ENCODE measurements at places on chromosomes 5 and 9.

DNA sequence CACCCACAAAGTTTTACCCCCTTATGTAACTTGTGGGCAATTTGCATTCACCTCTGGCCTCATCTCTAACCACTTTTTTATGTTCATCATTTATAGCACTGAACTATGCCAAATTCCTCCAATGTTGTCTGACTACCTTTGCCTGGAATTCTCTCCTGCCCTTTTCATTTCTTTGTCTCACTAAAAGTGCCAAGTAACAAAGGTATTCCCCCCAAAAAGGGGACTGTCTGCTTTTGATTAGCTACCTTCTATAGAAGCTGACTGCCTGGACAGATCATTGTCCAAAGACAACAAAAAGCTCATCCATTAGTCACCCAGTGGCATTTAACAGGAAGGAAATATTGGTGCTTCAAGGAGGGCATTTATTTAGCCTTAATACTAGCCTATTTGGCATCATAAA is 189.9 kb upstream of the VCAN start:
- DNase-seq, result peak; percentile 73

DNA sequence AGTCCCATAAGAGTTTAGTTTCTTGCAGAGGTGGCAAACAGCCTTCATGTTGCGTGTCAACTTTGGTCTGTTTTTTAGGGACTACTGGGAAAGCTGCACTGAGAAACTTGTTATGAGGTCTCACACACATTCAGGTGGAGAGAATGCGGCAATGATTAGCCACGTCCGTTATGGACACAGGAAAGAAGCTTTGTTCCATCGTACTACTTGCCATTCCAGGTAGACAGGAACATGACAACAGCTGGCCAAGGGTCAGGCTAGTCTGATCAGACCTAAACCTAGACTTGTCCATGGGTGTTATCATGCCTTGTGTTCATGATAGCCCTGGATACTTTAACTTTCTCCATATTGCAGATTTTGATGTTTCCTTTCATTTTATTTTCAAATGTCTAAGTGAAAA is 113.2 kb downstream of the ZNF608 start:
- DNase-seq, result no peak

GRCh38 chr9:30982301-30982700 is 1402.1 kb upstream of the ACO1 start:
- DNase-seq, result no peak

GRCh38 chr9:7770111-7770510 is 29.5 kb downstream of the DMAC1 start:
- DNase-seq, result no peak

GRCh38 chr5:169563369-169563768 is 20.2 kb upstream of the SPDL1 start:
- DNase-seq, result no peak

DNA sequence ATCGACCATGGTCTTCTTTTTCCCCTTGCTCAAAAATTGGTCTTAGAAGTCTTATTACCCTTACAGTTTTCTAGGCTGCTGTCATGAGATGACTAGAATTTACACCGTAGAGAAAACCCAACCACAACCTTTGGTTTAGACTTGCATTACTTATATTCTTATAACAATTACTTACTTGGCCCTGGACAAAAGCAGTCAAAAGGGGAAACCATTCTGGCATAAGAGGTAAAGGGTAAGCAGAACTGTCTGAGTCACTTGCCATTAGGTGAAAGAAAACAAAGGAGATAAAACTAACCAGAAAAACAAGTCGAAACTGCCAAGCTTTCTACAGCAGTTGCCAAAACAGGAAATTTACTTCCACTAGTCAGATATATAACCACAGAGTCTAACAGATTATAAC is 17.9 kb downstream of the TMEM245 start:
- DNase-seq, result peak; percentile 19

- DNase-seq, result no peak
These were observed 408.1 kb downstream of the FAM170A start for GRCh38 chr5:120037451-120037850.

GRCh38 chr9:17752021-17752420 is 173.2 kb downstream of the SH3GL2 start:
- no peak for DNase-seq

DNA sequence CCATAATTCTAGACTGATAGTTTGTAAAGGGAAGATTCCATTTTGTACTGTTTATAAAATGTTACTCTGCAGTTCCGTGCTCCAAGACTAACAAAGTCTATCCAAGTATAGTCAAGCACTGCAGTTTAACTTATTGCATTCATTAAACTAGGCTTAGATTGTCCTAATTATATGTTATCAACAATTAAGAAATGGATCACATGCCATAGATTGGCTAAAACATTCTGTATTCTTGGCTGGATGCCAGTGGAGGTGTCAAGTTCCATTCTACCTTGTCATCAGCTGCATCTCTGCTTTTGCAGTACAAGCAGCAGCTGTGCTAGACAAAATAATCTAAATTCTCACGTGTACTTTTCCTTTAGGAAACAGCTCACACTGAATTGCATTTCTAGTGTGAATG is 69.4 kb upstream of the MEF2C start:
- DNase-seq, result peak; percentile 9

GRCh38 chr5:143962201-143962600 is 150.2 kb downstream of the HMHB1 start:
- DNase-seq, result no peak

- DNase-seq, result no peak
These were observed 28.0 kb upstream of the TXN start for GRCh38 chr9:110284211-110284844.

DNA sequence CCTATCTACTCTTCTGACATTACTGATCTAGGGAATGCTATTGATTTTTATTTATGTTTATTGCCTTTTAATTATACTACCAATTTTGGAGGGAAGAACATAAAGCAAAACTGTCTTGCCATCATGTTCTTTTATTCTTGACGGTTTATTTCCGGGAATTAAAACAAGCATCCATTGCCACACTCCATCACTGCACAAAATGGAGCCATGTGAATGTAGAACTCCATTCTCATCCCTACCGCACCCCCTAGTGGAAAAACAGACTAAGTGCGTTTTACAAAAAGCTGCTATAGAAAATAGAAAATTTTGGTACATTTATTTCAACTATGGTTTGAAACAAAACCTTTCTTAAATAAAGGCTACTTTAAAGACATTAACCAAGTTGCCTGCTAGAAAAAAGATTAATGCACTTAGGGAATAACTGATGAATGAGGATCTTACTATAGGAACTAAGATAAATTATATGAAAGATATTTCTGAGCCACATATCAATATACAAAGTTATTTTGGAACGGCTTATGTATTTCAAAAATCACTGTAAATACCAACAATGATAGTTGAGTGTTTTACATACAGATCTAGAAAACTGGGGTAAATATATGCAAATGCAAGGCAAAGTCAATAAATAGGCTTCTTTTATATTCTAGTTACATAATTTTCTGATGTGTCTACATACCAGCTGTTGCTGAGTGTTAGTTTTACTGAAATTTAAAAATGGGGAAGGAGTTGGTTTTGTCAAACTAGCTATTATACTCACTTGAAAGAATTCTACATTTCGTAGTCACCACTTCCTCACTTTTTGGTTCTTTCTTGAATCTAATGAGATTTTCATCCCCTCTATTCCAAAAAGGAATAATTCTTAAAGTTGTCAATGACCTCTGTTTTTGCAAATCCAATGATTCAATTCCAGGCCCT is 26.5 kb downstream of the OXCT1 start:
- DNase-seq, result peak; percentile 65

DNA sequence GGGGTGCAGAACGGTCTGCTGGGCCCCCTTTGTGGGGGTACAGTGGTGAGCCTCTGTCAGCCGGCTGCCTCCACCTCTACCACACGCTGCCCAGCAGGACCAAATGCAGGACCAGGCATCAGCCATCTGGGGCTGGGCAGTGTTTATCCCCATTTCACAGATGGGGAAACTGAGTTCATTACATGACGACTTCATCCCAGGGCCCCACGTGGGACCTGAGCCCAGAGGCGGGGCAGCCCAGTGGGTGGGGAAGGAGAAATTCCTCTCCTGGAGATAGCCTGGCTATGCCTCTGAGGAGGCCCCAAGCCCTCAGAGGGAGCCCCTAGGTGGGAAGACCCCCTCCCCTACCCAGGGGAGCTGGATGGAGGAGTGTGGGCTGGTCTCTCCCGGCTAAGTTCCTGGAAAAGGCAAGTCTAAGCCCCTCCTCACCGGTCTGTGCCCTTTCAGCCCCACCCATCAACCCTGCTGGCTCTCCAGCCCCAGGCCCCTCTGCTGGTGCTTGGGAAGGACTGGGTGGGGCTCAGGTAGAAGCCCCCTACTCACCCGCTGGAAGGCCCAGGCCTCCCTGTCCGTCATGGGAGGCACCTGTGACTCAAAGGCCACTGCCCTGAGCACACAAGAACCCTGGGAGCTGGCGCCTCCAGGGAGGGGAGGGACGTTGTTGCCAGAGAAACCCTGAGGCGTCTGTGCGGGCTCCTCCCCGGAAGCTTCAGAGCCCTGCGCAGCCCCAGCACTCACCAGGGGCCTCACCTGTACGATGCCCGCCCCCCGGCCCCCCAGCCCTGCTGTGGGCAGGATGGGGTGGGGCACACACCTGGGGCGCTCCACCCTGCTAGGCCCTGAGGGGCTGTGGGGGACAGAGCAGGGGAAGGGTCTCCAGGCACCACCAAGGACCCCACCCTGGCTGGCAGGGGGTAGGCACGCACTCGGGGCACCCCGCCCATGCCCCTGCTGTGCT is 7.4 kb upstream of the CCDC187 start:
- DNase-seq, result no peak

GRCh38 chr5:39073767-39074016 is 507 bp downstream of the RICTOR start:
- no peak for DNase-seq

- peak; percentile 47 for DNase-seq
These were observed 90.3 kb upstream of the FBXL17 start for GRCh38 chr5:108472237-108472636.

- peak; percentile 69 for DNase-seq
These were observed 282.9 kb downstream of the SLF1 start for GRCh38 chr5:94901191-94901979.

GRCh38 chr9:86626802-86627201 is 272.6 kb upstream of the TUT7 start:
- no peak for DNase-seq

DNA sequence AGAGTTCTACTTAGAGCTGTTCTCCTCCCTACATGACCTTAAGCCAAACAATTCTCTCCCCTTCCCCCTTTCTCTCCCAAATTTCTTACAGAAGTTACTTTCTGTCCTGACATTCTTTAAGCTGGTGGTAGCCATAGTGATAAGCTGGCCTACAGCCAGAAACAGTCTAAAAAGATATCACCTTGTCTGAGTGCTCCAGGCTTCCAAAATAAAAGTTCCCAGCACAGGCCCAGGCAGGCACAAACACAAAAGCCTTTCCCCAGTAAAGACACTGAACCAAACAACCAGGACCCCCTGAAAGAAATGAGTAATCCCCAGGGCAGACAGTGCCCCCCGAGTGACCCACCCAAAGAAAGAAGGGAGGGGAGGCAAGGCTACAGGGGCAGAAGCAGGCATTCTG is 19.2 kb downstream of the SIL1 start:
- DNase-seq, result peak; percentile 25

DNA sequence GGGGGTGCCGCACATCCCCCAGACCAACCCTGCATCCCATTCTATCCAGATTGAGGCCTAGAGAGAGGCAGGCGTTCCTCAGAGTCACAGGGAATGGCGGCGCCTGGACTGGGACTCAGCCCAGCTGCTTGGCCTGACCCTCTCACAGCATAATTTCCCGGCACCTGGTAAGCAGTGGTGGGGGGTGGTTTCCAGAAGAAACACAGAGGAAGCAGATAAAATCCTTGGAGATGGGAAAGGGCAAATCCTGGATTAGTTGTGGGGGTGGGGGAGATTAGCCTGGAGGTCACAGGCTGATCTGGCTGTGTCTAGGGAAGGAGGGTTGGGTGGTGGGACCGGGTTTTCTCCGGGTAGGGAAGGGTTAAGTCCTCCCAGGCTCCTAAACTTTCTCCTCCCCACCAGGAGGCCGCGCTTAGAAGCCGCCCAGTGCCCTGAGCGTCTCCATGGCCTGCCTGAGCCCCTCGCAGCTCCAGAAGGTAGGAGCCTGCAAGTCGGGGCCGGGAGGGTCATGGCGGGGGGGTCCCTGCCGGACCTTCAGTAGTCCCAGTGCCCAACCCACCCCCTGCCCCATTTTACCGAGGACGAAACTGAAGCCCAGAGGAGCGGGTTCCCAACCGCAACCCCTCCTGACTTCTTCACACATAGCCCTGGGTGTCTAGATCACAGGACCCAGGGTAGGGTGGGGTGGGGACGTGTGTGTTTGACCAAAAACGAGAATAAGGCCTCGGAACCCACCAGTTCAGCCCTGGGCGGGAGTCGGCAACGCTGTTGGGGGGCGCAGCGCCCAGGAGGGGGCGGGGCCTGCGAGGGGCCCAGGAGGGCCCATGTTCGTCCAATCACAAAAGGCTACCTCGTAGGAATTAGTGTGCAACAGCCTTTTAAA is 1.3 kb downstream of the PHYHD1 start:
- DNase-seq, result peak; percentile 64

DNA sequence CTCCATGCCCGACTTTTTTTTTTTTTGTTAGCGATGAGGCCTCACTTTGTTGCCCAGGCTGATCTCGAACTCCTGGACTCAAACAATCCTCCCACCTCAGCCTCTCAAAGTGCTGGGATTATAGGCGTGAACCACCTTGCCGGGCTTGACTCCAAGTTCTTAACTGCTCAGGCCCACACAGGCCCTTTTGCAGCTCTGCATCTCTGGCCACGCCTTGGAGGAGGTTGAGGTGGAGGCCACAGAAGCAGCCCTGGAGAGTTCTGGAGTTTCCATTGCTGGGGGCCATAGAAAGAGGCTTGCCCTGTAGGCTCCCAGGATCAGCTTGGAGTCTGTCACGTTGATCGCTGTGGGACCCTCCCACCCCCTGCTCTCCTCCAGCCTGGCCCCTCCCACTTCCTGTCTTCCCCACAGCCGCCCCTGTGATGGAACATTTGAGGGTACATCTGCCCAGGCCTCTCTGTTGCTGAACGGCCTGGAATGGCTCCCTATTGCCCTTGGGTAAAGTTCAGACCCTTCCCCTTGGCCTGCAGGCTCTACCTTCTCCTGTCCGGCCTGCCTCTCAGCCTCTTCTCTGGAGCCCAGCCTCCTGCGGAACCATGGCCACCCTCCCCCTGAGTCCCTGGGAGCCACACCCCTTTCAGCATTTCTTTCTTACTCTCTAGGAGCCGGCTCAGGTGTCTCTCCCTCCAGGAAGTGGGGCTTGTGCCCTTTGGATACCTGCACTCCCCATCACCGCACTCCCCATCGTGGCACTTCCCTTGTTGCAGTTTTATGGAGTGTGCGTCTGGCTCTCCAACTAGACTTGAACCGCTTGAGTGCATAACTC is 30.4 kb upstream of the IER5L start:
- DNase-seq, result no peak
